ENCODE measurements at places on chromosomes 1 and 21. TPM values are rescaled to one million over a fixed set of nuclear protein-coding genes. Genes with fewer than 3 reads are reported as not detected.

GRCh38 chr1:64940025-64940424 lies 26.3 kb downstream of the JAK1 start:
- no peak for DNase-seq

GRCh38 chr1:106879538-106879937 lies 176.9 kb upstream of the PRMT6 start:
- DNase-seq, result no peak

- DNase-seq, result peak; percentile 63
Observed at GRCh38 chr1:108817016-108817415, 39.9 kb downstream of the AKNAD1 start.

The CLCNKB gene
- total RNA-seq, result 0.43 TPM

The NECAP2 gene
- total RNA-seq, result 90.5 TPM

- DNase-seq, result no peak
Observed at GRCh38 chr1:29415156-29415830, 179.0 kb downstream of the PTPRU start.

The AADACL3 gene
- total RNA-seq, result not detected

GRCh38 chr1:55329808-55330432 lies 114.8 kb upstream of the USP24 start:
- DNase-seq, result peak; percentile 82

DNA sequence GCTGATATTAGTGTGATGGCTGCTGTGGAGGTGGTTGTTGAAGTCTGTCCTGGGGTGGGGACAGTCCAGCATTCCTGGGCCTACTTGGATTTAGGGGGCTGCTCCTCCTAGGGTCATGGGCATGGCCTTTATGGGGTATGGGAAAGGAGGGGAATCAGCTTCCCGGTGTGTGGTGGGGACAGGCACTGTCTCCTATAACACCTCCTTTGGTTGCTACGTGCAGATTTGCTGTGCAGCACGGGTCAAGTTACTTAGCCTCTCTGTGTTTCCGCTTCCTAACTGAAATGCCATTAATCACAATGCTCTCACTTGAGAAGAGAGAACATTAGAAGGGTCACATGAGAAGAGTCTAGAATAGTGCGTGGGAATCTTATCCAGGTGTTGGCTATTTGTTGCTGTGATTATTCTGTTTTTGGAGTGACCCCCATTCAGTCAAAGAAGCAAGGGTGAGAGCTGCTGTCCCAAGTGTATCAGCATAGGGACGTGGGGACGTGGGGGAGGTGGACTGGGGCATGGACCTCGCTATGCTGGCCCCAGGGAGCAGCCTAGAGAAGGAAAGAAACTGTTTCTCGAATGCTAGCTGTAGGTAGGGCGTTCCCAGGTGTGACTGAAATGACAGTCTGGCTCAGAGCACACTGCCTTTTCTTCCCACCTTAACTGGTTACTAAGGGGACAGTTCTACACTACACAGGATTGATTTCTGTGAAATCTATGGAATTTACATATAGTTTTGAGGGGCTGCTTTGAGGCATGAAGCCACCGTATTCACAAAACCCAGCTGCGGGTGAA lies 19.9 kb downstream of the SOX13 start:
- DNase-seq, result no peak

DNA sequence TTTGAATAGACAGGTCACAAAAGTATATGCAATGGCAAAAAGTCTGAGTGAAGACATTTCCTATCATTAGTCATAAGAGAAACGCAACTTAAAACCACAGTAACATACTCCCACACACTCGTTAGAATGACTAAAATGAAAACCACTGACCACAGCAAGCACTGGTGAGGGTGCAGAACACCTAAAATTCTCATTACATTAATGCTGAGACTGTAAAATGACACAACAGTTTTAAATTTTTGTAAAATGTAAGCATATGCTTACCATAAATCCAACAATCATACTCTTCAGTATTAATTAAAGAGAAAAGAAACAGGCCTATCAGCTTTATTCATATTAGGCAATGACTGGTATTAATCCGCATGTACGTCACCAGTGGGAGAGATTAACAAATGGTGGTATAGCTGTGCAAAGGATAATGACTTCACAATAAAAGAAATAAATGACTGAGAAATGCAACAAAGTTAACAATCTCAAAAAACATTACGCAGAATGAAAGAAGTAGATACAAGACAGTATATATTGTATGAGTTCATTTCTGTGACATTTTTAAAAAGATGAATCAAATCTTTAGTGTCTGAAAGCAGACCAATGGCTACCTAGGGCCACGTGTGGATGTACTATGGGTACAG lies 253.5 kb downstream of the AKT3 start:
- DNase-seq, result peak; percentile 93

DNA sequence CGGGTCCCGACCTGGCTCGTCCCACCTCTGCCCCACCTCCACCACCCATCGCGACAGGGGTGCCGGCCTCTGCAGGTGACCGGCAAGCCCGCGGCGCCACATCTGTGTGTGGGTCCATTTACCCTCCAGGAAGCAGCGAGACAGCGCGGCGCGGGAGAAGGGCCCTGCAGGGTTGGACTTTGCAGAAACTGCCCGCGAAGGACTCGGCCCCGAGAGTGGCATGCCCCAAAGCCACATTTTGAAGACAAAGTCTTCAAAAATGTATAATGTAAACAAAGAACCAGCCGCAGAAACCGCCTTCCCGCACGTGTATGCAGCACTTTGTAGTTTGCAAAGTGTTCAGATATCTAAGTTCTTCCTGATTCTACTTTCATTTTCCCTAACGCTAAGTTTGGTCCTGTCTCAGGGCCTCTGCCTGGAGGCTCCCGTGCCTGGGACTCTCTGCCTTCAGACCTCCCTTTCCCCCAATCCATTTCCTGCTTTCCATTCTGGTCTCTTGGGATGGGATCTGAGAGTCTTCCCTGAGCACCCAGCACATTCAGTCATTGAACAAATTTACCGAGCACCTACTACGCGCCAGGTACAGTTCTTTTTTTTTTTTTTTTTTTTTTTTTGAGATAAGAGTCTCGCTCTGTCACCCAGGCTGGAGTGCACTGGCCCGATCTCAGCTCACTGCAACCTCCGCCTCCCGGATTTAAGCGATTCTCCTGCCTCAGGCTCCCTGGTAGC lies 524 bp upstream of the TMCO4 start:
- DNase-seq, result peak; percentile 87

DNA sequence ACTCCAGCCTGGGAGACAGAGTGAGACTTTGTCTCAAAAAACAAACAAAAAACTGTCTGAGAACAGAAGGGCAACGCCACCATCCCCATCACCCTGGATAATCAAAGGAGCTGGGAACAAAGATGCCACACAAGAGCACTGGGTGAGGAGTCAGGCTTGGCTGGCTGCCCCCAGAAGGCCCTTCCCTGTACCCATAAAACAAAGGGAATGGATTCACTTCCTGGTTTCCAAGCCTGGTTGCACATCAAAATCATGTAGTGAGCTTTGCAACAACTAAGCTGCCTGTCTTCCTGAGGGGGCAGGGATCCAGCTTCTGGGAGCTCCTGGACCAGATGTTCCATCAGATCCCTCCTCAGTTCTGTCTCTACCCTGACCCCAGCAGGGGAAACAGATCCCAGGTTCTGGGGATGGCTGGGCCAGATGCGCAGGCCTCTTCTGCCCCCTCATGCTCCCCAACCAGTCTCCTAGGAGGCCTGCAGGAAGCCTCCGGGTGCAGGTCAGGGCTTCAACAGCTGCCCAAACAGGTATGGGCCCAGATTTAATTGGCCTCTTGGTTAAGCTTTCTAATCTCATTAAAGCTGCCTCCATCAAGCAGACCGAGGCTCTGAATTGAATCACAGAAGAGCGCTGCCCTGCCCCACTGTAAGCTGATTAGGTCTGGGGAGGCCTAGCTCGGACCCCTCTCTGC lies 97.8 kb downstream of the MRPL37 start:
- DNase-seq, result peak; percentile 33

The ATP6V1G3 gene
- total RNA-seq, result 0.43 TPM

DNA sequence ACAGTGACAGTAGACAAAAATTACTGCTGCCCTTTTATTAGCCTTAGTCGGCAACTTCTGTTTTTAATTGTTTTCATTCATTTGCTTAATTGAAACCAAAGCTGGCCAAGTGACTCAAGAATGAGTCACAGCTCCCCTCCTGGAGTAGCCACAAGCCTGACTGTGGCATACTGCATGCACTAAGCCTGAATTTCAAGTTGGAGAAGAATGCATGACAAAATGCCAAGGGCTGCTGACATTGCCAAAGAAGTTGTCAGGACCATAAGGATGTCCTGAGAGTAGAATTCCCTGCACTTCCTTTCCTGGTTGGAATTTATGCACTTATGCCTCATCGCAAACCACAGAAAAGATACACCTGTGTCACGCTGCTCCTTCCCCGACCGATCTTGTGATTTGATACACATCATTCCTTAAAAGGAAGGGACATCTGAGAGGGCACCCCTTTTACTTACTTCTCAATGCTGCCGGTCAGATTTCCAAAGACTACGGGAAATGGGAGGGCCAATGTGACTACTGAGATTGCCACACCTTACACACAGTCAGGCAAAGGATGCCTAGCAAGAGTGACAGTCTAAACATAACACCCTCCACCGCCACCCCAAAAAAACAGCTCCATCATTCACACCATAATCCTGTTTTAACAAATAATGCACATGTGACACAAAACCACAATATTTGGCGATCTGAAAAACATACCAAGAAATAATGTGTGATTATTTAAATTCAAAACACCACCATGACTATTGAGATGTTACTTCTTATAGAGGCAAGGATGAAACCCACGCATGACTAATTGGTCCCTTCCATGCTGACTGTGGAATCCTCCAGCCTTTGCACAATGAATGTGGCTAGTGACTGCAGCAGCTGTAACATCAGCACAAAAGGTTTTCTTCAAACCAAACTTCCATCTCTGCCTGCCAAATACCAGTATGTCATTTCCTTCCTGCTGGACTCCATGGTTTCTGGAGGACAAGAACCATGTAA lies 28.2 kb downstream of the VAV3 start:
- peak; percentile 76 for DNase-seq

The SLC9C2 gene
- not detected for total RNA-seq

DNA sequence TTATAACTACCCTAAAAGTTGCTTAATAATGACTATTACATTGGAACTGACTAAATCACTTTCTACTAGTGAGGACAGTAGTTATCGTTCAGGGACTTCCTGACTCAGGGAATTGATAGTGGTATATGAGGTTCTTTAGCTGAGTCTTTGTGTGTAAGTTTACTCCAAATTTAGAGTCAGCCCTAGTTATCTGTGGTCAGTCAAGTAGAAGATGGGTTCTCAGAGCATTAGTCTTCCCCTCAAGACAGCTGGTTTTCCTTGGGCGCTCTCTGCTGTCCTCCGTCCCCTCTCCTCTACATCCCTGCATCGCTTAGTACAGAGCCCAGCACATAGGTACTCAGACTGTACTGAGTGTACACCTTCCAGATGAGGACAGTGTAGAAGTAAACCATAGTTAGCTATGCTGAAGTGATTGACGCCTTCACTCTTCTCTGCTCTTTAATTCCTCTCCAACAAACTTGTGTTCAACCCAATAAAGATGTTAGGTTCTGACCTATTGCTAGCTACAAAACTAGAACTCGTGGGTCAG lies 116.5 kb downstream of the C1orf21 start:
- no peak for DNase-seq

- peak; percentile 75 for DNase-seq
Observed at GRCh38 chr1:20486457-20487235, 636 bp upstream of the CAMK2N1 start.

DNA sequence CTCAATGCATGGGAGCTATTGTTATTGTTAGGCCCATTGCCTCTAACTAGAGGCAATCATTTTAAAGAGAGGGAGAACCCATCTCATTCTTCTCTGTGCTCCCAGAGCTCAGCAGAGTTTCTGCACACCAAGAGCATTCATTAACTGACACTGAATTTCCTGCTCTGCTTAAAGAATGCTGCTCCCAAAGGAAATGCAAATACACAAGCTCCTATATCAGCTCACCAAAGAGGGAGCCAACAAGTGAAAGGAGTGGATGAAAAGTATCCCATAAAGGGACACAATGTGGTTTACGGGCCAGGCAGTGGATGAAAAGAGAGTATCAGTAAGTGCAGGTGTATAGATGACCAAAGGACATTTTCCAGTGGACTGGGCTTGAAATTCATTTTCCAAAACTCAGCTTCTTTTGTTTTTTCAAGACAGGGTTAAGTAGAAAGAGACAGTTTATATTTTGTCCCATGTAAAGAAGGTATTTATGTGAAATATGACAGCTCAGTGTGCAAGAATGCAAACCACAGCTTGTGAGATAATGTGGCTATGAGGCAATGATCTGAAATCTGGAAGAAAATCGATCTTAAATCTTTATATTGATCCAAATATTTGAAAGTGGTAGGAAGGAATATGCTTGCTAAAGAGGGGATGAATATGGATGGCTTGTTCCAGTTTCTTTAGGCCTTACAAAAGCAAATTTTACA lies 207.7 kb upstream of the CAMK1G start:
- DNase-seq, result peak; percentile 61

The OLIG1 gene
- total RNA-seq, result not detected

DNA sequence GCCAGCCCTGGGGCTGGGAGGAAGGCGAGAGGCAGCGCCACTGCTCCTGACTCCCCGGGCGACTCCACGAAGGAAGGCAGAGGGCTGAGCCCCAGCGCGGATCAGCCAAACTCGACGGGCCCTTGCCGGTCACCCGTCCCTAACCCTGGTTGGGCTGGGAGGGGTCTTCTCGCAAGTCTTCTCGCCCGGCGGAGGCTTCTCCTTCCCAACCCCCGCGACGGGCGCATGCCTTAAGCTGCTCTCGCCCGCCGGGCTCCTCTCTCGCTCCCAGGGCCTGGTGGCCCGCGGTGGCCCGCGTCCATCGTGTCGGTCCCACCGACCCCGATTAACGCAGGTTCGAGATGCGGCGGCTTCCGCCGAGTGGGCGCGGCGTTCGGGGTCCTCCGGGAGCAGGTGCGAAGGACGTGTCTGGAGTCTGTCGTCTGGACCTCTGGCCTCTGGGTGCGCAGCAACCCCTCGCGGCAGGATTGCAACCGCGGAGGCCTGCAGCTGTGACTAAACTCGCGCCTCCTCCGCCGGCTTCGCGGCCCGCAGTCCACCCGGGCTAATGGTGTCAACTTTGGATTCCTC lies 29.0 kb upstream of the PPM1J start:
- peak; percentile 53 for DNase-seq

The CCDC27 gene
- total RNA-seq, result not detected

The LEFTY1 gene
- total RNA-seq, result not detected

The UBE2U gene
- not detected for total RNA-seq

- no peak for DNase-seq
Observed at GRCh38 chr1:6511561-6512244, 20.2 kb upstream of the PLEKHG5 start.

DNA sequence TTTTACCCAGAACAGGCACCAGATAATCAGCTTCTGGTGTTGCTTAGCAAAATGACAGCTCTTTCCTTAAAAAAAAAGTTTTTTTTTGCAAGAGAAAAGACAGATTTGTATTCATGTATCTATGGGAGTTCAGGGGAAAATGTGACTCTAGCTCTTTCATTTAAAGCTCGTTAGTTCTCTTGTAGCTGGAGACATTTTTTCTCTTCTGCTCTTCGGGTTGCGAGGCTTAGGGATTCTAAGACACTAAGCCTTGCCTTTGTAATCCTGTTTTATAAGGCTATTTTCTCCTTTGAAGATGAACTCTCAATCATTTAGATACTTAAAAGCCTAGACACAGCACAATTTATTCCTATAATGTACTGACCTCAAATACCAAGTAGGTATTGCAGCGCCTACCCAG lies 40.3 kb upstream of the EDARADD start:
- DNase-seq, result no peak

The OLFML3 gene
- total RNA-seq, result 134 TPM

The OR2G6 gene
- not detected for total RNA-seq

The TESK2 gene
- total RNA-seq, result 1.6 TPM

The TNFSF18 gene
- total RNA-seq, result 2.9 TPM

The KLHDC7A gene
- total RNA-seq, result not detected

GRCh38 chr1:15625056-15625917 lies 8.0 kb downstream of the DDI2 start:
- DNase-seq, result no peak

The ATP1A2 gene
- not detected for total RNA-seq
